ENCODE measurements at places on chromosomes 12 and 14. TPM values are rescaled to one million over a fixed set of nuclear protein-coding genes. Genes with fewer than 3 reads are reported as not detected.

PPFIBP1 gene
- 117 TPM for total RNA-seq

SLC10A1 gene
- total RNA-seq, result not detected

DLK1 gene
- not detected for total RNA-seq

KRT80 gene
- 3.0 TPM for total RNA-seq

AMN gene
- 13.7 TPM for total RNA-seq

SOX5 gene
- total RNA-seq, result 14.0 TPM

RIN3 gene
- 70.6 TPM for total RNA-seq

TTC6 gene
- 9.2 TPM for total RNA-seq

CLEC4A gene
- 14.1 TPM for total RNA-seq

C12orf50 gene
- not detected for total RNA-seq

DTD2 gene
- total RNA-seq, result 13.4 TPM

GALNT6 gene
- total RNA-seq, result 24.0 TPM

DCAF4 gene
- 19.5 TPM for total RNA-seq

CTDSP2 gene
- 220 TPM for total RNA-seq

SMIM10L1 gene
- total RNA-seq, result 8.4 TPM

KRT6C gene
- not detected for total RNA-seq

EIF2S3B gene
- total RNA-seq, result 0.68 TPM

CHGA gene
- 0.71 TPM for total RNA-seq

C1R gene
- 373 TPM for total RNA-seq

KRT79 gene
- 3.9 TPM for total RNA-seq

SRRM4 gene
- not detected for total RNA-seq

ADAMTS20 gene
- not detected for total RNA-seq

PTMS gene
- total RNA-seq, result 267 TPM

FOXA1 gene
- total RNA-seq, result 30.5 TPM

Measured in lower lobe of right lung (tissue), 2 donors.